ENCODE measurements at places on chromosomes 13 and 19.

GRCh38 chr19:56367829-56368711 lies 25.3 kb downstream of the ZNF582 start:
- DNase-seq, result peak; percentile 92

DNA sequence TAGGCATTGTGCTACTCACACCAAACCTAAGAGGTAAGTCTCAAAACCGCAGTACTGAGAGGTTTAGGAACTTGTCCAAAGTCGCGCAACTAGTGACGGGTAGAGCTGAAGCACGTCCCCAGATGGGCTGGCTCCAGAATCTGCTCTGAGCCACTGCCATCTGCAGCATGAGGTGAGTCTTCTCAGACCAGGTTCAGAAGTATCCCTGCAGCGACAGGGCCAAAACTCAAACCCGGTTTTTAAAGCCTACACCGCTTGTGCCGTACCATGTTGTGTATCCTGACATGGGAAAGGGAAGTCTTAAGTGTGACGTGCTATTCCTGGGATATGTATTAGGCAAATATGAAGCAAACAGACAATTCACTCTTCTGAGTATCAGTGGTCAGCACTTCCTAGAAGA lies 45.1 kb downstream of the ATP7B start:
- DNase-seq, result no peak

- peak; percentile 50 for DNase-seq
Measured at GRCh38 chr13:73913079-73913740, 221.0 kb downstream of the KLF12 start.

- no peak for DNase-seq
Measured at GRCh38 chr13:100275746-100276145, 186.9 kb downstream of the PCCA start.

GRCh38 chr19:41895745-41896580 lies 13.0 kb downstream of the ARHGEF1 start:
- no peak for DNase-seq

DNA sequence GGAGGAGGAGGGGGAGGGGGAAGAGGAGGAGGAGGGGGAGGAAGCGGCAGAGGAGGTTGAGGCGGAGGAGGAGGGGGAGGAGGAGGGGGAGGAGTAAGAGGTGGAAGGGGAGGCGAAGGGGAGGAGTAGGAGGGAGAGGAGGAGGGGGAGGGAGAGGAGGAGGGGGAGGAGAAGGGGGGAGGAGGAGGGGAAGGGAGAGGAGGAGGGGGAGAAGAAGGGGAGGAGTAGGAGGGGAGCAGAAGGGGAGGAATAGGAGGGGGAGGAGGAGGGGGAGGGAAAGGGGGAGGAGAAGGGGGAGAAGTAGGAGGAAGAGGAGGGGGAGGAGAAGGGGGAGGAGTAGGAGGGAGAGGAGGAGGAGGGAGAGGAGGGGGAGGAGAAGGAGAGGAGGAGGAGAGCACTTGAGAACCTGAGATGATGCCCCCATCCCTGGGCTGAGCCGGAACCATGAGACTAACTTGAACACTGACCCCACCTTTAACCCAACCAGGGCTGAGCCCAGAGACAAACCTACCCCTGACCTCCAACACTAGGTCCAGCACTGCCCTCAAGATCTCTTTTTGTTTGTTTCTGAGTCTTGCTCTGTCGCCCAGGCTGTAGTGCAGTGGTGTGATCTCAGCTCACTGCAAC lies 12.6 kb downstream of the ABCA7 start:
- no peak for DNase-seq

- DNase-seq, result no peak
Measured at GRCh38 chr13:46490129-46490528, 62.8 kb upstream of the LRCH1 start.

GRCh38 chr19:3576696-3577443 lies 4.1 kb downstream of the HMG20B start:
- peak; percentile 74 for DNase-seq

- DNase-seq, result no peak
Measured at GRCh38 chr19:6241056-6241455, 38.7 kb downstream of the MLLT1 start.

DNA sequence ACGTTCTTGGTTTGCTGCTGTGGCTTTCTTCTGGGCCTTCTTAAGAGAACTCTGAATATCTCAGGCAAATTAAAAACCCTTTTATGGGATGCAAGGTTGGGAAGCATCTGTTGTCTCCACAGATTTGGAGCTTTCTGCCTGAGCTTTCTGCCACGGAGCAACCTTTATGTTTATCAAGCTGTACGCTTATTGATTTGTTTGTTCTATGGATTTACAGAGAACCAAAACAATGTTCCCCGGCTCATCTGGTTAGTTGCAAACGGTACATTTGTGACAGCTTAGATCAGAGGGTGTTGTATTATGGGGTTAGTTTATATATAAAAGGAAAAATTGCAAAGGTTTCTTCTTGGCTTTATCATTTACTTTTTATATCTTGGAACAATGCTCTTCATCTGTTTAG lies 479.6 kb downstream of the DIAPH3 start:
- DNase-seq, result no peak

GRCh38 chr19:31706131-31706530 lies 356.9 kb upstream of the TSHZ3 start:
- DNase-seq, result no peak

DNA sequence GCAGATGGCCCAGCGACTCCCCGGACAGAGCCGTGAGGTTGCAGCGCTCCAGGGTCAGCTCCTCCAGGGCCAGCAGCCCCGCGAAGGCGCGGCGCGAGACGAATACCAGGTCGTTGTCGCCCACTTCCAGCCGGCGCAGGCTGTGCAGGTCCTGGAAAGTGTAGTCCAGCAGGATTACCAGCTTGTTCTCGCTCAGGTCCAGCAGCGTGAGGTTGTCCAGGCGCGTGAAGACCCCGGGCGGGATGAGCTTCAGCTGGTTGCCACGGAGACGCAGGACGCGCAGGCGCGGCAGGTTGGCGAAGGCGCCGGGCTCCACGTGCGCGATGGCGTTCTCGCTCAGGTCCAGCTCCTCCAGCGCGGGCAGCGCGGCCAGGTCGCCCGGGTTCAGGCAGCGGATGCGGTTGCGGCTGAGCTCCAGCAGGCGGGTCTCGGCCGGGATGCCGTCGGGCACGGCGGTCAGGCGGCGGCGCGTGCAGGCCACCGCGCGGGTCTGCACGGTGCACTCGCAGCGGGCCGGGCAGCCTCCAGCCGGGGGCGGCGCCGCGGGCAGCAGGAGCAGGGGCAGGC lies 9.3 kb upstream of the PEAK3 start:
- no peak for DNase-seq

DNA sequence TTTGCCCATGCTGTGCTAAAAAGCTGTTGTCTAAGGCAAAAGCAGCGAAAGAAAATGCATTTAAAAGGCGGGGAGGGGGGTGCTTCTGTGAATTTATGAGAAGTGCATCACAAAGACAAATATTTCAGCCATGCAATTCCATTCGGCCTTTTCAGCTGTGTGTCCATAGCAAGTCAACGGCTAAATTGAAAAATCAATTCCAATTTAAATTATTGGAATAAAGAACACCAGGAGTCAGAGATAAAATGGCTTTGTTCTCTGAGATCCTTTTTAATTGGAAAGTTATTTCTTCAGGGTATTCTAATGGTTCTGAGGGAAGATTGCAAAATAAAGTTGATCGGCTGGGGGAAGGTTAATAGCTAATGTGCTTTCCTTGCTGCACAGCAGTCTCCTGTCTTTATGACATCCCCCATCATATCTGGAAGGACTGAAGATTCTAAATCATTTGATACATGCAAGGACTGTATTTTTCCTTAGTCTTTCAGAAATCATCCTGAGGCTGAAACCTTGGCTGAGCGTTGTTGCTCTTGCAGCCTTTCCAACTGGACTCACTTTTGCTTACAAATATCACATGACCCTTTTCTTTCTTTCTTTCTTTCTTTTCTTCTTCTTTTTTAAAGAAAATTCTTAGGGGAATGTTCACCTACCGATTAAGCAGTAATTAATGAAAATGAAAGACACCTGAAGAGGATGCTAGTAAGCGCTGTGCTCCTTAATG lies 647.1 kb downstream of the DACH1 start:
- DNase-seq, result no peak

DNA sequence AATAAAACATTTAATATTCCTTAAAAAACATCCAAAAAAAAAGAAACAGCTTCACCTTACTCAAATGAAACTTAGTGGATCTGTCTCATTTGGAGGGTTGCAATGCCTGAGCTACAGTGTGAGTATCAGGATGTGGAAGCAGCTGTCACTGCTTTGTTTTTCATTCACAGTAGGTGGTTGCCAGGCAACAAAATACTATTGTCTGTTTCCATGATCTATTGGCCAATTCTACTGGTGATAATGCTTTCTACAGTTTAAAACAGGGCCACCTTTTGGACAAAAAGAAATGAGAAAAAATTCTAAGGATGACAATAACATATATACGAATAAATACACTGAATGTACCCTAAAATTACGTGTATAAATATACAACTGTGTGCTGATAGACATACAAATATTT lies 3.0 kb downstream of the ENOX1 start:
- peak; percentile 18 for DNase-seq

- DNase-seq, result no peak
Measured at GRCh38 chr13:113651511-113652403, 6.2 kb downstream of the ATP4B start.

GRCh38 chr19:13195678-13196077 lies 45.5 kb downstream of the IER2 start:
- DNase-seq, result no peak
